LoVo (cell line): ENCODE measurements at places on chromosomes 1 and 21.

DNA sequence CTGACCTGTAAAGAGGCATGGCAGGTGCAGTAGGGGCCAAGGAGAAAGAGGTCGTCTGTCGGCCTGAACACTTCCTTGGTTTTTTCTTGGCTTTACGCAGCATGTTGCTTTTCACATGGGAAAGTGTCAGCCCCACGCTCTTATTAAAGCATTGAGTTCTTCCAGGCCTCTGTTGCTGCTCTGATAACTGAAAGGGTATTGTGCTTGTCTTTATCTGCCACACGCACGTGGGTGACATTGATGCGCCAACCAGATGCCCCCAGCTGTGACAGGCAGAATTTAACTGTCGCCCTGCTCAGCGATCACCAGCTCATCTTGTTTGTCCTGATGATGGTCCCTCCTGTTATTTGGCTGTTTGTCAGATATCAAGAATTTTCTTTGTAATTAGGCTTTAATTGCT lies 76.5 kb downstream of the GALNT2 start:
- DNase-seq, result no peak

- no peak for DNase-seq
Observed at GRCh38 chr1:245605480-245606156, 450.8 kb downstream of the KIF26B start.

- no peak for DNase-seq
Observed at GRCh38 chr1:154463512-154463990, 38.5 kb upstream of the TDRD10 start.

DNA sequence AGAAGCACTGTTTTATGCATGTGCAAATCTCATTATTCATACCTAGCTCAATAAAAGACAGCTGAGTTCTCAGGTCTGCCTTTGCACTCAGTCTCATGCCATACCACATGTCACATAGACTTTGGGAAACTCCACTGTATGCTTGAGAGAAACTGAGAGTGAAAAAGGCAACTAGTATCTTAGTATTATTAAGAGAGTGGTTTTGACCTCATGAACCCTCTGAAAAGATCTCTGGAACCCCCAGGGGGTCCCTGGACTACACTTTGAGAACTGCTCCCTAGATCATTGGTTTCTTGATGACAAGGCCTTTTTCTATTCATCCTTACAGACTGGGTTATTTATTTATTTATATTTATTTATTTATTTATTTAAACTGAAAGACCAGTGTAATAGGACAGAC lies 3.7 kb upstream of the RHEX start:
- DNase-seq, result no peak
